ENCODE measurements at places on chromosomes 5 and 9.

DNA sequence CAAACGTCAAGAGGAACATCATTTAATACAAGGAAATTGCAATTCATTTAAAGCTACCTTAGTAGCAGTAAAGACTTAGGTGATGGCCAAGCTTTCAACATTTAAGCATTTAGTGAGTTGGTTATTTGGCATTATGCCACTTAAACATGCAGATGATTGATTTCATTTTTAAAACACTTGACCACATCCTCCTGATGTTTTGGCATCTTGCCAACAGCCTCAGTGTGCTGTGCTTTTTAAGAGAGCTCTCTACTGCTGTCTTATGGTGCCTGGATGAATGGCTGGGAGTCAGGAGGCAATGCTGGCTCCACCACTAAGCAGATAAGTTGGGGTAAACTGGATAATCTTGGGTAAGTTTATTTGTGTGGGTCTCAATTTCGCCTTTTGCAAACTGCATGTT lies 364.5 kb downstream of the MAN2A1 start:
- DNase-seq = peak; percentile 79

- no peak for DNase-seq
These were observed 40.7 kb upstream of the ATP6V1G1 start for GRCh38 chr9:114546851-114547250.

- DNase-seq = peak; percentile 33
These were observed 44.7 kb upstream of the ITGA1 start for GRCh38 chr5:52743012-52743411.

DNA sequence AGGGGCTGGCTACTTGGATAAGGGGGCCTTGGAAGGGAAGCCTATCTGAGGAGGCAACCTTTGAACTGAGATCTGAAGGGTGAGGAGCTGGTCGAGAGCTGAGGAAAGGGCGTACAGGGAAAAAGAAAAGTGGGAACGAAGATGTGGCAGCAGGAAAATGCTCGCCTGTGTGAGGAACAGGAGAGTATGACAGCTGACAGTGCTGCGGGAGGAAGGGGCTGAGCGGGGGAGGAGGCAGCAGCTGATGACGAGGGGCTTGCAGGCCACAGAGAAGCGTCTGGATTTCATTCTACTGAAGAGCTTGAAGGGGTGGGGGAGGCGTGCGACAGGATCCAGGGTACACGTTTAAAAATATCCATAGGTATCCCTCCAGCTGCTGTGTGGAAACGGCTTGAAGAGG lies 28.9 kb downstream of the SH3PXD2B start:
- DNase-seq = no peak

DNA sequence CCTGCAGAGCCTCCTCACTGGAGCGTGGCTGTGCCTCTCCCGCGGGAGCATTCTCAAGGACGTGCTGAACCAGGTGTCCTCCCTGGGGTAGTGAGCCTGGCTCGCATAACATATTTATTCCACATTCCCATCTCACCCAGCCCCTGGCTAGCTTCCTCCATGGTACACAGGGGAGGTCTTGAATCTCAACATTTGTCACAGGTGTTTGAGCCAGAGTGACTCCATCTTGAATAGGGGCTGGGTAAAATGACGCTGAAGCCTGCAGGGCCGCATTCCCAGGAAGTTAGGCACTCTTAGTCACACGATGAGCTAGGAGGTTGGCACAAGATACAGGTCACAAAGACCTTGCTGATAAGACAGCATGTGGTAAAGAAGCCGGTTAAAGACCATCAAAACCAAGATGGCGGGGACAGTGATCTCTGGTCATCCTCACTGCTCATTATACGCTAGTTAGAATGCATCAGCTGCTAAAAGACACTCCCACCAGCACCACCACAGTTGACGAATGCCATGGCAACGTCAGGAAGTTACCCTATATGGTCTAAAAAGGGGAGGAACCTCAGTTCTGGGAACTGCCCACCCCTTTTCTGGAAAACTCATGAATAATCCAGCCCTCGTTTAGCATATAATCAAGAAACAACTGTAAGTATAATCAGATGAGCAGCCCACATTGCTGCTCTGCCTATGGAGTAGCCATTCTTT lies 273.8 kb upstream of the IRX4 start:
- no peak for DNase-seq

GRCh38 chr9:5099466-5099865 lies 86.0 kb downstream of the INSL6 start:
- DNase-seq = no peak

DNA sequence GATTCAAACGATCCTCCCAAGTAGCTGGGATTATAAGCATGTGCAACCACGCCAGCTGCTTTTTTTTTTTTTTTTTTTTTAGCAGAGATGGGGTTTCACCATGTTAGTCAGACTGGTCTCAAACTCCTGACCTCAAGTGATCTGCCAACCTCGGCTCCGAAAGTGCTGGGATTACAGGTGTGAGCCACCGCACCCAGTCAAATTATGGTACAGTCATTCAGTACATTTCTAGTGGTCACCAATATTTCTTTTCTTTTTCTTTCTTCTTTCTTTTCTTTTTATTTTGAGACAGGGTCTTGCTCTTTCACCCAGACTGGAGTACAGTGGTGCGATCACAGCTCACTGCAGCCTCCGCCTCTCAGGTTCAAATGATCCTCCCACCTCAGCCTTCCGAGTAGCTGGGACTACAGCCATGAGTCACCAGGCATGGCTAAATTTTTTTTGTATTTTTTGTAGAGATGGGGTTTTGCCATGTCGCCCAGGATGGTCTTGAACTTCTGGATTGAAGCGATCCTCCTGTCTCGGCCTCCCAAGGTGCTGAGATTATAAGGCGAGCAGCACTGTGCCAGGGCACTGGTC lies 25.4 kb upstream of the DCP2 start:
- peak; percentile 87 for DNase-seq

- DNase-seq = no peak
These were observed 1.2 kb upstream of the RNF38 start for GRCh38 chr9:36401164-36401740.

GRCh38 chr9:95840074-95840473 lies 35.4 kb upstream of the ERCC6L2 start:
- no peak for DNase-seq

GRCh38 chr9:121876255-121876654 lies 216.9 kb downstream of the TTLL11 start:
- DNase-seq = no peak

DNA sequence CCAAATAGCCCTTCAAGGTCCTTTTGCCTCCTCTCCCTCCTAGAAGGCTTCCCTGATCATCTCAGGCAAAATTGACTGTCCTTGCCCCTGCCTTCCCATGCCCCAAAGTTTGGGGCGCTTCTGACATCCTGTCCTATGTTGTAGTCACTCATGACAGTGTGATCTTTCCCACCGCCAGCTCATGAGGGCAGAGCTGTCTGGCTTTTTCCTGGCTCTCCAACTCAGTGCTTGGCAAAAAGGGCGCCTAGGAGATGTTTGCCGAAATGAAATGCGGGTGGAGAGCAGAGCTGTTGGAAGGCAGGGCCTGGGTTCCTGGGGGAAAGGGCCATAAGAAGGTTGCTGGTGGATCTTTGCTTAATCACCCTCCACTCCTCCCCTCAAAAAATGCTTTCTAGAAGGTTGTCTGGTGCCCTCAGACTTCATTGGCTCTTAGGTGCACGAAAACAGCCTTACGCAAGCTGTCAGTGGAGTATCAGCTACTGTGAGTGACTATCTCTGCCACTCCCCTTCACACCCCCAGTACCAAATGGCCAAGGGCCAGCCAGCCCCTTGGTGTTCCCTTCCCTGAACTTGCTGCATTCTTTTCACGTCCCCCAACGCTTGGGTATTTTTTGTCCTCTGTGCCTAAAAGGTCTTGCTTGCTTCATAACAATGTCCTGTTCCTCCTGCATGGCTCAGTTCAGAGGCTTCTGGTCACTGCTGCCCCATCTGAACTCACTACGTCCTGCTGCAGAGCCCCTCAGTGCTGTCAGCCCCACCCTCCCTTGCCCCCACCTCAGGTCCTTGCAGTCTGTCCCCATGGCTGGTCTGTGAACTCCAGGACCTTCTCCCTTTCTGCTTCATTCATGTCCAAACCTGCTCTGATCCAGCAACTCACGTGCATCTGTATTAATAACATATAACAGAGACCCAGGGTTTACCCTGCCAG lies 2.6 kb upstream of the SLC25A51 start:
- DNase-seq = no peak

DNA sequence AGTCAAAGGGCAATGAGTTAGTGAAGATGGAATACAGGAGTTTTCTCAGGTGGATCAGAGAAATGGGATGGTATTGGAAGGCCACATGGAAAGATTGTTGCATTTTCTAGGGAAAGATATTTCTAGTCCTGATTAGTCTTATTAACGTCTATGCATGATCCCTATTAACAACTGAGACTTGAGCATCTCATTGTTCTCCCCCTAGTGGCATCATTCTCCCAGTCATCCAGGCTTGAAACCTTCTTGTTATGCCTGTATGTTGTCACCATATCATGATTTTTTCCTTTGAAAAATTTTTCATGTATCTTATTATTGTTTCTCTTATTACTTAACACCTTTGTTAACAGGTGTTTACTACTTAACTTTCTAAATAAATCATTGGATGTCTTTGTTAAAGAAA lies 34.4 kb downstream of the KIF2A start:
- DNase-seq = no peak

DNA sequence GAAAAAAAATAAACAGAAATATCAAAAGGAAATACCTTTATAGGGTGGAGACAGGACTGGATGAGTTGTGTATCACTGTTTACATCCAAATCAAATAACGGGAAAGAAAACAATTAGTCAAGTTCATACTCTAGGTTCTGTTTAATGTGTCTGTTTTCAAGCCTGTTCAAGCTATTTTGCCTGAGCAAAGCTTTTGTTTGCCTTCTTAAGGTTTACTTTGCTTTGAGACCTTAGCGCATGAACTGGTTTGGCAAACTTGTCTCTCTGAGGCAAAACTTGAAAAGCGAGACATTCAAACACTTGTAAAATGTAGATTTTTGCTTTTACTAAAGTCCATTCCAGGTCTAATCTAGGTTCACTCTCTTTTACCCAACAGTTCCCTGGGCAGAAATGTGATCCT lies 174.1 kb upstream of the RFX3 start:
- DNase-seq = no peak

DNA sequence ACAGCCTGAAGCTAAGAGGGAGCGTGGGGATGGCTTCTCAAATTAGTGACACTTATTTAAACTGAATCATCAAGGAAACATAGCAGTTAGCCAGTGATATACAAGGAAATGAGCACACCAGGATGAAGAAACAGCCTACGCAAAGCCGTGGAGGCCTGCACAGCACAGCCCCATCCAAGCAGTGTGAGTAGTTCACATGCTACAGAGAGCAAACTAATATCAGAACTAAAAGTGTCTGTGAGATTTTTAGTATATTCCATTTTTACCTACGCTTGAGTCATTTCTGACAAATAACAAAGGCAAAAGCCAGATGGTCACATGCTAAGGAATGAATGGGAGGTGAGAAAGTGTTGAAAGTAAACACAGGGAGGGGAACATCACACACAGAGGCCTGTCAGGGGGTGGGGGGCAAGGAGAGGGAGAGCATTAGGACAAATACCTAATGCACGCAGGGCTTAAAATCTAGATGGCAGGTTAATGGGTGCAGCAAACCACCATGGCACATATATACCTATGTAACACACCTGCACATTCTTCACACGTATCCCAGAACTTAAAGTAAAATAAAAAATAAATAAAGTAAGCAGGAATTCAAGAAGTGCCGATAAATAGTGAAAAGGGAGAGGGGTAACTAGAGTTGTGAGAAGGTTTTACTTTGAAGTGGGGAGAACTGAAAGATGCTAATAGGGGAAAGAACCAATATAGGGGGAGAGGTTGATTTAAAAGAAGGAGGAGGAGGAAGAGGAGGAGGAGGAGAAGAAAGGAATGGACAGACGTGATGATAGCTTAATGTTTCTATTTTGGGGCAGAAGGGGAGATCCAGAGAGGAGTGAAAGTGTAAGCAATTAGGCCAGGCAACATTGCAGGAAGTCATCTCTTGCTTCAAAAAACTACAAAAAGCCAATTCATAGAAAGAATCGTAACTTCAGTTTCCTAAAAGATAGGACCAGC lies 100.9 kb upstream of the PTGER4 start:
- peak; percentile 91 for DNase-seq

DNA sequence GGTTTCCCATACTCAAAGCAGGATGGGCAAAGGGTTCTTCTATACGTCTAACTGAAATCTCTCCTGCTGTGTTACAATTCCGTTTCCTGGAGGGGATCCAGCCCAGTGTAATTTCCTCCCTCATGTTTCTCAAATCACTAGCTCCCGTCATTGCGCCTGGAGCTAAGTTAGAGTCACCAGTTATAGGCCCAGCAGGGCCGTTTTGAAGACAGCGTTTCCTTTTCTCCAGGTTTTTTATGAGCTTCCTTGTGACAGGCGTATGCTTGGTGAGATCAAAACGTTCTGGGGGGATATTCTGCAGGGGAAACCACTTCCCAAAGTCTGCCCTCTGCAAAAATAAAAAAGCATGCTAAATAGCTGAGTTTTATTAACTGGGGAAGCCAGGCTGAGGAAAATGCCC lies 53.0 kb upstream of the WWC1 start:
- no peak for DNase-seq
